ENCODE measurements at places on chromosomes 2 and 18. TPM values are rescaled to one million over a fixed set of nuclear protein-coding genes. Genes with fewer than 3 reads are reported as not detected.

GRCh38 chr2:30629866-30630265 lies 177.4 kb downstream of the CAPN13 start:
- DNase-seq, result no peak

GRCh38 chr2:71685073-71685848 lies 231.9 kb downstream of the DYSF start:
- DNase-seq, result peak; percentile 63

DNA sequence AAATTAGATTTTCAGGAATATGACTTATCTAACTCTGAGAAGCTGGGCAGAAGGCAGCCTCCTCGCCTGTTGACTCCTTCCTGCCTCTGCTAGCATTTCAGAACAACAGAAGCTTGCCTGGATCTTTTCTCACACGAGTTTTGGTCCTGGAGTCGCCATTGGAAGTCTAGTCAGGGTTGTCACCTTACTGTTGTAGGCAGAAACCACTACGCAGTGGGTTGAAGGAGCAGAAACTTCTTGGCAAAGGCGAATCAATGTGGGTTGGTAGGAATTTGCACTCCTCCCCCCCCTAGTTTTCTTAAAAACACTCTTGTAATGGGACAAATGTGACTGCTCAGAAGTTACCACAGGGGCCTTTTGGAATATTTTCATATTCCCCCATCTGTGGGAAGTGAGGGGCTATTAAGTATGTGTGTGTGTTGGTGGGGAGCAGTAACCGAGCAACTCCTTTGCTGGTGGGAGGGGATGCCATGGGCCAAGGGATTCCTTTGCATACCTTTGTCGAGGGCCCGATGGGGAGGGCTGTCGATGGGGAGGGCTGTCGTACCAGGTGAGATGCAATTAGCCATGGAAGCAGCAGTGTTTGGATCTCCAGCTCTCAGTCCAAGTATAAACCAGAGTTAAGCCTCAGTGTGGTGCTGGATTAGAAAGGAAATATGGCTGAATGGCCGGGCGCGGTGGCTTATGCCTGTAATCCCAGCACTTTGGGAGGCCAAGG lies 117.4 kb downstream of the FMNL2 start:
- no peak for DNase-seq

DNA sequence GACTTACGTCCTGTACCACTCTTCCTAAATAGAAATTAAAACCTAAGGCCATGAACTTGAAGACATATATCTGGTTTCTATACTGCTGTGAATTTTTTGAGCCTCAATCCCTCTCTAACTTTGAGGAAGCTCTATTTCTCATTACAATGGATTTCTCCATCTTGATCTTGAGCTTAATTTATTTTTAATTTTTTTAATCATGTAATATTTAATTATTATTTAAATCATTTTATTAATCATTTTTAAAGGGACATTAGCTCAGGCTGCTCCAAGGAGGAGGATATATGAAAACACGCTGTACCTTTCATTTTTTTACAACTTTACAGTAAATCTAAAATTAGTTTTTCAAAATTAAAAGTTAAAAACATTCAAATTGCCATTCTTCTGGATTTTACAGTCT lies 540.5 kb downstream of the SATB2 start:
- no peak for DNase-seq

- DNase-seq, result peak; percentile 32
Measured at GRCh38 chr2:136444323-136444722, 321.0 kb upstream of the THSD7B start.

DNA sequence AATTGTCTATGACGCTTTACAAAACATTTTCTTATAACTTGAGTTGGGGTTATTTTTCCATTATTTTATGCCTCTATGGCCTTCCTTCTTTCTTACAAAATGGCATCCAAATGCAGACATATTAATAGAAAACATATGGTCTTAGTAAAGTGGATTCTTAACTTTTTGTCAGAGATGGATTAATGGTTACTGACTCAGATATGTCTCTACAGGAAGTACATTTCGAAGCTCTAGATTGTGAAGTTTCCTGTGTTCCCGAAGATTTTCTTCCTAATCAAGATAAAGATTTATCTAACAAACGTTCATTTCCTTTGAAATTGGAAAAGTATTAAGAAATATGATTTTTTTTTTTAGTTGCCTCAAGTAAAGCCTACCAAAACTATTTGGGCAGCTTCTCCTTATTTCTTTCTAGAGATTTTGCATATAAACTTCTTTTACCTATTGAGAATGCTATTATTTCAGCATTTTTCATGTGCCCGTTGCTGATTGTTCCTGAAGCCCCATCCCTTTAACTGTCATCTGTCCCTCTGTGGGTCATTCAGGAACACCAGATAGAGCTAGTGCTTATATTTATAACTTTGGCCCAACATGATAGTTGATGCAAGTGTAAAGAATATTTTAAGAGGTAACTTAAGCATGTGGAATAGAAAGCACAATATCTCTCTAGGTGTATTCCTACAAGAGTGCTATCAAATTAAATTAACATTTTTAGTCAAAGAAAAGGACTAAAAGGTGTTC lies 498.0 kb downstream of the CCDC85A start:
- no peak for DNase-seq

POTEE gene
- polyA plus RNA-seq, result 0.08 TPM

ADRA2B gene
- 2.7 TPM for polyA plus RNA-seq

GPR55 gene
- not detected for polyA plus RNA-seq

RAB17 gene
- polyA plus RNA-seq, result 2.4 TPM

SH3BP4 gene
- 14.4 TPM for polyA plus RNA-seq

Data from muscle of leg (tissue), 16 donors.